ENCODE measurements at places on chromosomes 12 and 14.

DNA sequence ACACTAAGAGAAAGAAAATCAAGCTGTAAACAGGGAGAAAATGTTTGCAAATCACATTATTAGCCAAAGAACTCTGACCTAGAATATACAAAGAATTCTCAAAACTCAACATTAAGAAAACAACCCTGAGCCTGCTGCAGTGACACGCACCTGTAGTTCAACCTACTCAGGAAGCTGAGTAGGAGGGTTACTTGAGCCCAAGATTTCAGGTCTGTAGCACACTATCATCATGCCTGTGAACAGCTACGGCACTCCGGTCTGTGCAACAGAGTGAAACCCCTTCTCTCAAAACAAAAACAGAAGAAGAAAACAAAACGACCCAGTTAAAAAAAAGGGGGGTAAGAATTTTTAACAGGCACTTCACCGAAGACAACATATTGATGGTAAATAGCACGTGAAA lies 20.8 kb downstream of the SAV1 start:
- no peak for DNase-seq

GRCh38 chr12:43951286-43951685 lies 115.4 kb downstream of the TMEM117 start:
- no peak for DNase-seq

DNA sequence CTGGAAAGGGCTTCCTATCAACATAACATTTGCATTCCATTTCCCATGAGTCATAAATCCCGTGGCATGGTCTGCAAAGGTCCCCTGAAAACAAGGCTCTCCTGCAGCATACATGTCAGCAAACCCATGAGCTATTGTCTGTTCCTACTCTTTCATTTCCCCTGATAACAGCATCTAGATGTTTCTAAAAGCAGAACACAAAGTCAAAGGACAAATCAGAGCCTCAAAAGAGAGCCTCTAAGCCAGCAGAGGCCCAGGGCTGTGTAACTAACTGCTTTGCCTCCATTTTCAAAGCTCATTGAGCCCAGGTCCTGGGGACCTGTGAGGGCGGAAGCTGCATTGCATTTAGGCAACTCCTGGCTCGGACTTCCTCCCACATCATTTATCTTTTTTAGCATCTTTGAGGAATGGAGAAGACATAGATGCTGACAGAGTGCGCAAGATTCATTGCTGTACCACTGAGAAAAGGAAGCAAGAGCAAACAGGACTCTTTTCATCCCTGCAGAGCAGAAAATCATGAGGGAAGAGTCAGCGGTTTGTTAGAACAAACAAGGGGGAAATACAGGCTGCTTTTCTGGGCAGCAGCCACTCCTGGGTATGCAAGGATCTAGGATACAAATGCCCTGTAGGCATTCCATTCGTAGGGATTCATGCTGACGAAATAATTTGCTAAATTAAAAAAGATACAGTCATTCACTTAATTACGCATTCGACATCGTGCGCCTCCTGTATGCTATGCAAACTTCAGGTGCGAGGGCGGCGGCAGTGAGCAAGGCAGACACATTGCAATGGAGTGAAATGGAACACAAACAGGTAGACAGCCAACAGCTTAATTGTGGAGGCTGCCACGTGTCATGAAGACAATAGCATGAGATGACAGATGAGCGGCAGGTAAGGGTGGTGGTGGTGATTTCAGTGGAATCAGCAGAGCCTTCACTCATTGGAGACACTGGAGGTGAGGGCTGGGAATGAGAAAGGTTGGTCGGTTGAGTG lies 131.0 kb downstream of the TMEM132D start:
- no peak for DNase-seq

DNA sequence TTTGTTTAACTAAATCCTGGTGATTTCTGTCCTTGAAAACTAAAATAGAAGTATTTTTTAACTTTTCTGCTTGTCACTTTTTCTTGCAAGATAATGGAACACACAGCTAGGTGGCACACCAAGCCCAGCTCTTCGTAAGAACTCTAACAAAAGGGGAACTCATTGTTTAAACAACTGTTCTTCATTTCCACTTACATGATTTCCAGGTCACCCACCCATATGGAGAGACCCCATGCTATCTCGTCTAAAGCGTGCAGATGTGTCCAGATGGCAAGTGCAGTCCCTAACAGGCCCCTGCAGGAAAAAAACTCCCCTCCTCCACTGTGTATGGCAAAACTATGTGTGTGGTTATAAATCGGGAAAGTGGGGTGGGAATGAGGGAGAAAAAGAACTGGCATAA lies 43.3 kb upstream of the NT5DC3 start:
- no peak for DNase-seq

GRCh38 chr14:89603938-89604480 lies 187.0 kb upstream of the FOXN3 start:
- DNase-seq = no peak

DNA sequence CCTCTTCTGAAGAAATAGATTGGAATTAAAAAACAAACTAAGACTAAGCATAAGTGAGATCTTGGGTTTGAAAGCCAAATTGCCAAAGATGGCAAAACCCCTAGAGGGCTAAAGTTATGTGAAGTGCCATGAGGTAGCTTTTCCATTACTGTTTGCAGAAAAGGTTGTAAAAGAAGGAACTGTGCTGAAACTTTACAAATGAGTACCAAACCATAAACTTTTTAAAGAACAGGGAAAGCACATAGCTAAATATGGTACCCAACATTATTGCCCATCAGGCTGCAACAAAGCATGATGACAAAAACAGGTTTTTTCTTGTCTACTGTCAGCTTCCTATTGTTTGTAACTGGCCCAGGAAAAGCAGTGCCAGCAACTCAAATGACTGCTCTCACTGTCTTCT lies 224.2 kb downstream of the RAD51B start:
- DNase-seq = no peak

- DNase-seq = no peak
Measured at GRCh38 chr12:101824831-101825230, 5.9 kb downstream of the GNPTAB start.

DNA sequence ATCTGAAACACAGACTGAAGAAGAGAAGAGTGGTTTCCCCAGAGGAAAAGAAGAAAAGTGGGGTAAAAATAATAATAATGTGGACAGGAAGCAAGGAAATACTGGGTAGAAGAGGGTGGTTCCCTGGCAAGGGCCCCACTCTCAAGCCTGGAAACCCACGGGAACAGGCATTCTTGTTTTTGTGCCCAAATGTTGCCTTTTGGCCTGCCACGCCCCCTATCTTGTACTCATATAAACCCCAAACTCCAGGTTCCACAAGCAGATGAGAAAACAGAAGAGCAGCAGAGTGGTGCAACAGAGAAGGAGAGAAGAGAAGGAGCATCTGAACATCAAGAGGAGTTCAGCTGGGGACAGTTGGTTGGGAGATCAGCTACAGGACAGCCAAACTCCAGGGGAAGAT lies 51.2 kb downstream of the NDUFA12 start:
- no peak for DNase-seq

DNA sequence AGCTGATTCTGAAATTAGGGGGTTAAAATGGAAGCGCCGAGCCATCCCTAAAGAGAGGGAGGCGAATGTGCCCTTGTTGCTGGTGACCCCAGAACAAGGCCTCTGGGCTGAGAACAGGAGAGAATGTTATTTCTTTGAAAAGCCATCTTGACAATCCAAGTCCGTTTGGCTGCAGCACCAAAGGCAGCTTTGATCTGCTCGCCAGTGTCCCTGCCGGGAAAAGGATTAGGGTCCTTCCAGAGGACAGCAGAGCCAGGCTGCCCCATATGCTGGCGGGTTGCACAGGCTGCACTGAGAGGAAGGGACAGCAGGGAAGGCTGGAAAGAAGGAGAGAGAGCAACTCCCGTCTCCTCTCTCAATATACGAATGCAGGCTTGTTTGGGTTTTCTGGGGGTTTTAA lies 141.7 kb downstream of the TMEM132C start:
- DNase-seq = no peak

- DNase-seq = no peak
Measured at GRCh38 chr12:127941332-127941731, 325.6 kb upstream of the TMEM132C start.

DNA sequence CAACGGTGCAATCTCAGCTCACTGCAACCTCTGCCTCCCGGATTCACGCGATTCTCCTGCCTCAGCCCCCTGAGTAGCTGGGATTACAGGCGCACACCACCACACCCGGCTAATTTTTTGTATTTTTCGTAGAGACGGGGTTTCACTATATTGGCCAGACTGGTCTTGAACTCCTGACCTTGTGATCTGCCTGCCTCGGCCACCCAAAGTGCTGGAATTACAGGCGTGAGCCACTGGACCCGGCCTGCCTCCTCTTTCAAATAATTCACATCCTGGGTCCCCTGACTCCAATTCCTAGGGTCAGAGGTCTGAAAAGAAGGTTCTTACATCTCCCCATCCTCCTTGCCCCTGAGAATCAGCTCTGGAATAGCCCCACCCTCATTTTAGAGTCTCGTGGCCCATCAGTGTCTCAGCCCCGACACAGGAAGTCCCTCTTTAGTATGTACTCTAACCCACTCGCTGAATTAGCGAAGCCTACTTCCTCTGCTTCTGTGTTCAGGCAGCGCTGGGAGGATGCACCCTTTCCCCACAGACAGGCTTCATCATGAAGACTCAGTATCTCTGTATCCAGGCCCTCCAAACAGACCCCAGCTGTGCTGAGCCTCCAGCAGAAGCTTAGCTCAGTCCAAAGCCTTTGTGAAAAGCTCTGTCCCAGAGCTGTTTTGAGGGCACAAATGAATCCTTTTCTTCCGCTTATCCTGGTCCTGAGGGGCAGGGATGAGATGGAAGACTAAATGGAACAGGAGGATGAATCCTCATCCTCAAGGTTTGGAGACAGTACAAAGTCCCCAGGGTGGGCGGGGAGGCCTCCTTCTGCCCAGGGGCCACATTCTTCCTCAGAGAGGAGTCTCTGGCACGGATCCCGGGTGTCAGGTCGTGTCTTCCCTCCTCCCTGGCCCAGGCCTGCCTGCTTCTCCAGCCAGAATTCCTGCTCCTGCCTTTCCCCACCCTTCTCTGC lies 3.5 kb downstream of the LPAR5 start:
- no peak for DNase-seq

GRCh38 chr12:47189728-47190127 lies 110.0 kb upstream of the AMIGO2 start:
- DNase-seq = no peak

DNA sequence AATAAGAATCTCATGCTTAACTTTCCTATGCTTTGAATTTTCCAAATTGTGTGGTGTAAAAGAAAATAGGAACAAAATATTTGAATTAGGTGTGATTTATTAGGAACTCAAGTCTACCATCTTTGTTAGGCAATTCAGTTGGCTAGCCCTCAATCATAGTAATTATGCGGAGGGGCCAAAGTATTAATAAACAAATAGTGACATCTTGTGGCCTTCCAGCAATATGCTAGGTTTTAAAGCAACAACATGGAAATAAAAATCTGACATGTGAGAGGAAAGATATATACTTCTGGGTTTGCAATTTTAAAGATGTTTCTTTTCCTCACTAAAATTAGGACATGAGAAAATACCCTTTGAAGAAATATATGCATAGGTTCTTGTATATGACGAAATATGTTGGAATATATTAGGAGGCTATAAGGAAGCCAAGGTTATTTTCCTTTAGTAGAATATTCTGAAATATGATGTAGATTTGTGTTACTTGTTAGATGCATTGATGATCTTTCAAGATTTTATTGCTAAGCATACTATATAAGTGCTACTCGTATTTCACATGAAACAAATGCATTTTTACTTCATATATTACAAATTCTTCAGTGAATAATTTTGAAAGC lies 200.4 kb downstream of the PTPRO start:
- no peak for DNase-seq

DNA sequence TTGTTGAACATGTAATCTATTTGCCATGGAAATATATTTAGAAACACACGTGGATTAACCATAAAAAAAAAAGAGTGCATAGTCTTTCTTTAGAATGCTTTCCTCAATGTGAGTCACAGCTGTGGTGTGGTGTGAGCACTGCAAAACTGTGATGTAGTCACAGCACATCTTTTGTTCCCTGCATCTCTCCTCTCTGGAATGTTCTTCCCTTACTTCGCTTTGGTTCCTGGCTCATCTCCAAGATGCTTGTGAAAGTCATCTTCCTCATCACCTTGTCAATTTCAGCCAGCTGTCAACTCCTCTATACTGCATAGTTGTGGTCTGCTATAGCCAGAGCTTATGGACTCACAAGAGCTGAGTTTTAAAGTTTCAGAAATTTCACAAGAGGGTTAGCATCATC lies 60.2 kb downstream of the STAB2 start:
- no peak for DNase-seq

GRCh38 chr14:75158843-75159614 lies 17.4 kb downstream of the TMED10 start:
- DNase-seq = no peak

- DNase-seq = no peak
Measured at GRCh38 chr12:28369483-28369882, 179.2 kb downstream of the CCDC91 start.

GRCh38 chr12:94637390-94638113 lies 12.8 kb downstream of the TMCC3 start:
- DNase-seq = no peak

DNA sequence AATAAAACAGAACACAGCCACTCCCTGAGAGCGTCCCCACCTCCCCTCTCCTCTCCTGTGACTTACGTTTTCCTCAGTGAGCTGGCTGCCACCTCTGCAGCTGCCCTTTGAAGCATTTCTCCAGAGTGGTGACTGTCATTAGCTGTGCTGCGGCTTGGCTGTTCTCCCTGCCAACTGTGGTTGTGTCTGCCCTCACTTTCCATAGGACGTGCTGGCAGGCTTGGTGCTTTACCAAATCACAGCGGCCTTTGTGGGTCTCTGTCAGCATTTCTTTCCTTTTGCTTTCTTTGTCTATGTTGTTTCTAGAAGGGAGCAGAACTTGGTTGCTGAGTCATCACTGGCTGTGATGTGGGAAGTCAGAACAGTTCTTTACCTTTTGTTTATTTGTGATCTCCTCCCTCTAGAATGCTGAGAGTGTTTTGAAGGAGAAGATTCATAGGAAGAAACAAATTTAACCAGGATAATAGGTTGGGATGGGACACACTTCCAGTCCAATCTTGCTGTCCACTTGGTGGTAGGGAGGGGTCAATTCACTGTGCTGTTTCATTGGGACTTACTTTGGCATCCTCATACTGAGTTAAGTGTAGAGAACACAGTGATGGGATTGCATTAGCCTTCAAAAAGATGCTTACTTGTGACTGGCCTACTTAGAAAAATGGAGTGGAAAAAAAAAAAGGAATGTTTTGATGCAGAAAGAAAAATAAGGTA lies 88.2 kb downstream of the TMX1 start:
- no peak for DNase-seq

DNA sequence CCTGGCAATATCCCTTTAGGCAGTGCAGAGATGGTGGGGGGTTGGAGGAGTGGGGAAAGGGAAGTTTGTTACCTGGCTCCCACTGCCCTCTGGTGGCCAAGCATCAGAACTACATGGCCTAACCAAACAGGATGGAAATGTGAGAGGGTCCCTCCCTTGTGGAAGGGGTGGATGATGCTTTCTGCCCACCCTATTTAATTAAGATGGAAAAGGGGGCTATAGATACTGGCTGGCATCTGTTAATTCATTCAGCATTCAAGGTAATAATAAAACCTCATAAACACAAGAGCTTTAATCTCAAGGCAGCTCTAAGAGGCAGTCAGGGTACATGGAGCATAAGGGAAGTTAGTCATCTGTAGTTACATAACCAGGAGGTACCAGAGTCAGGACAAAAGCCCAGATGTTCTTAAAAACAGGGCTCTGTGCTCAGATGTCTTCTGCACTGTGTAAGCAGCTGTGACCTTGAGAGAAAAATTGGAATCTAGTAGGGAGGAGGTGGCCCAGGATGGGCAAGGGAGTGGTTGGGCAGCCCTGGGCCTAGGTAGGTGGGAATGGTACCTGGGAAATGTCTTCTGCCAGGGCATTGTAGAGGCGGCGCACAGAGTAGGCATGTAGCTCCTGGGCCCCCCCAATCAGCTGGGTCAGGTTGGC lies 4.6 kb downstream of the AP1G2 start:
- DNase-seq = no peak

GRCh38 chr12:108348842-108349241 lies 9.7 kb upstream of the CMKLR1 start:
- no peak for DNase-seq

Data from activated T-helper 1 cell treated with anti-CD3 and anti-CD28 coated beads, Interleukin-2, amount 50 U/mL, for 16 hours (primary cell).